ENCODE measurements at places on chromosomes 2 and 18. TPM values are rescaled to one million over a fixed set of nuclear protein-coding genes. Genes with fewer than 3 reads are reported as not detected.

DNA sequence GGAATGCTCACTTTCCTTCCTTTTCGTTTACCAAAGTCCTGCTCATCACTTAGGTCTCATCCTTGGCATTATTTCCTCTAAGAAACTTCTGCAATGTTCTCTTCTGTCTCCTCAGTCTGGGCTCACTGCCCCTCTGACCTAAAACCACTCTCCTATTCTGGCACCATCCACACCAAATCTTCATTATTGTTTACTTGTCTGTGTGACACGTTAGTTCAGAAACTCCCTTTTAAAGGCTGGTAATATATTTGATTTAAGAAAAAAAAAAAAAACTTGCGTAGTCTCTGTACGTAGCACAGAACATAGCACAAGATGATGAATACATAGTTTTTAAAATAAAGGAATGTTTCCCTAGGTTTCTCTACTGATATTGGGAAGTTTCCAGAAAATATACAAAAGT is 118.8 kb upstream of the CAVIN2 start:
- no peak overlapping the region for H3K4me3 ChIP-seq
- no peak overlapping the region for H3K27ac ChIP-seq
- H3K4me1 ChIP-seq: no peaks in the 10 kb centered on the region
- no peaks in the 10 kb centered on the region for H3K36me3 ChIP-seq
- no peak for DNase-seq
- H3K27me3 ChIP-seq: no peaks in the 10 kb centered on the region

- no peaks in the 10 kb centered on the region for H3K36me3 ChIP-seq
- H3K27me3 ChIP-seq: peaks cover 18% of the 10 kb centered on the region
- no peak for DNase-seq
- no peak overlapping the region for H3K27ac ChIP-seq
- peaks cover 23% of the 10 kb centered on the region for H3K4me1 ChIP-seq
Measured at GRCh38 chr2:118858485-118859156, 11.2 kb upstream of the EN1 start.

DNA sequence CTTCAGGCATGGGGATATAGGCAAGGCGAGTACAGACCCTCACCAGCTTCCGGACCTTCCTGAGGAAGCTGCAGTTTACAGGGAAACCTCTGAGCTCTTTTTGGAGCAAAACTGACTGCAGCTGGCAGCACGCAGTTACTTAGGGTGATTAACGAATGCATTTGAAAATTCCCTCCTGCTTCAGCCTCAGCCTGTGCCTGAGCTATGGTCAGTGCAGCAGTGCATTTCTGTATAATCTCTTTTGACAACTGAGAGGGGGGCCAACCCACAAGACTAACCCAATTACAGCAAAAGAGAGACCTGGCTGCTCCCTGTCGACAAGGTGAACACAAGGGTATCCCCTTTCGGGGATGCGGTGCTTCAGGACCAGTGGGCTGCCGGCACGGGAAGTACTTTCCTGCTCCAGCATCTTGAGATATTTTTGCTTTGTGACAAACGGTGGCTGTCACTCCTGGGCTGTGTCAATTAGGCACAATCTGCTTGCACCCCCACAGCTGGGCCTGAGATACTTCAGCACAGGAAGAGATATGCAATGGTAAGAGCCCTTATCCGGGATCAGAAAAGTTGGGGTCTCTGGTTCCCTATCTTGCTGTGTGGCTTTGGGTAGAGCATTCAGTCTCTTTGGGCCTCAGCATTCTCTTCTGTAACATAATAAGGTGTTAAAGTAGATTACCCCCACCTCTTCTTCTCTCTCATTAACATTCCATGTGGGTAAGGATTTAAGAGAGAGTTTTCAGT is 141.0 kb downstream of the TMEM17 start:
- no peaks in the 10 kb centered on the region for H3K36me3 ChIP-seq
- no peaks in the 10 kb centered on the region for H3K27me3 ChIP-seq
- H3K4me3 ChIP-seq: no peak overlapping the region
- H3K4me1 ChIP-seq: no peaks in the 10 kb centered on the region
- H3K27ac ChIP-seq: no peak overlapping the region

GRCh38 chr2:136325844-136326331 is 207.9 kb upstream of the CXCR4 start:
- H3K4me1 ChIP-seq: no peaks in the 10 kb centered on the region
- no peak for DNase-seq
- H3K27ac ChIP-seq: no peak overlapping the region
- 0 out of 2 replicates have a peak, but pooled peaks cover 4% of the 10 kb centered on the region for H3K27me3 ChIP-seq

DNA sequence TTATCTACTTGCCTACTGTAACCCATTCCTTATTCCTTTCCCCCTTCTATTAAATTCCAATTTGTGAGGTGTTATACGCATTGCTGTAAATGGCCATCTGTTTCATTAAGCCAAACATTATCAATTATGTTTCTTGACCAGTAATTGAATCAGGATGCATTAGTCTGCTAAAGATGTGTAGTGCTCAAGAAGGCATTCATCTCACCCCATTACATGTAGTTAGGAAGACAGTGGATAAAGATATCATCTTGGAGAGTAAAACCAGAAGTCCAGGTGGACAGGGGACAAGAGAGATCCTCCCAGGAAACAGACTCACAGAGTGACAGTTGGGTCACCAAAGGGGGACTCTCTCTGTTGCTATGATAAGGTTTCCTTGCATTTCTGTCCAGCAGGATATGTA is 73.3 kb upstream of the FAM98A start:
- H3K4me1 ChIP-seq: no peaks in the 10 kb centered on the region
- H3K27me3 ChIP-seq: no peaks in the 10 kb centered on the region
- H3K27ac ChIP-seq: no peak overlapping the region
- no peaks in the 10 kb centered on the region for H3K36me3 ChIP-seq
- DNase-seq: no peak

GRCh38 chr2:125593036-125593435 is 1062.9 kb upstream of the GYPC start:
- H3K4me3 ChIP-seq: no peak overlapping the region
- H3K27me3 ChIP-seq: no peaks in the 10 kb centered on the region
- no peak overlapping the region for H3K27ac ChIP-seq

- no peaks in the 10 kb centered on the region for H3K36me3 ChIP-seq
- peaks cover 12% of the 10 kb centered on the region for H3K27me3 ChIP-seq
- H3K27ac ChIP-seq: no peak overlapping the region
- no peak overlapping the region for H3K4me3 ChIP-seq
- no peaks in the 10 kb centered on the region for H3K4me1 ChIP-seq
Measured at GRCh38 chr2:85095094-85095493, 38.1 kb upstream of the TCF7L1 start.

DNA sequence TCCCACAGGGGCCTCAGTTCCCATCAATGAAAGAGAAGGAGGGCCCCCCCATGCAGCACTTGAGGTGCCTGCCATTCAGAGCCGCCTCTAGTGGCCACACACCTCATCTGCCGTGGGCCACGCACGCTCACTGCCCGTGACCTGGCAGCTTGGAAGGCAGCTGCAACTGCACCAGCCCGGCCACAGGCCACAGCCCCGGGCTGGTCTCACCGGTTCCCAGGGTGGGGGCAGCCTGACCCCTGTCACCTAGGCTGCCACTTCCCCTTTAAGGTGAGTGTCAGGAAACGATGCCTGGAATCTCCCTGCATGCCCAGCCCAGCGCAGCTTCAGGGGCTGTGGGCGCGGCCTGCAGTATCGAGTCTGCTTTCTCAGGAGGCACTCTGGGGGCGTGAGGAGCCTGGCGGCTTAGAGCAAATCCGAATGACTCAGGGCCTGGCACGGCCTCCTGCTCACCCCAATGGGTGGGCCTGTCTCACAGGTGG is 2.6 kb downstream of the MAB21L4 start:
- peak; percentile 78 for DNase-seq
- no peaks in the 10 kb centered on the region for H3K4me1 ChIP-seq
- H3K27ac ChIP-seq: no peak overlapping the region
- no peak overlapping the region for H3K4me3 ChIP-seq
- H3K36me3 ChIP-seq: no peaks in the 10 kb centered on the region
- no peaks in the 10 kb centered on the region for H3K27me3 ChIP-seq

DNA sequence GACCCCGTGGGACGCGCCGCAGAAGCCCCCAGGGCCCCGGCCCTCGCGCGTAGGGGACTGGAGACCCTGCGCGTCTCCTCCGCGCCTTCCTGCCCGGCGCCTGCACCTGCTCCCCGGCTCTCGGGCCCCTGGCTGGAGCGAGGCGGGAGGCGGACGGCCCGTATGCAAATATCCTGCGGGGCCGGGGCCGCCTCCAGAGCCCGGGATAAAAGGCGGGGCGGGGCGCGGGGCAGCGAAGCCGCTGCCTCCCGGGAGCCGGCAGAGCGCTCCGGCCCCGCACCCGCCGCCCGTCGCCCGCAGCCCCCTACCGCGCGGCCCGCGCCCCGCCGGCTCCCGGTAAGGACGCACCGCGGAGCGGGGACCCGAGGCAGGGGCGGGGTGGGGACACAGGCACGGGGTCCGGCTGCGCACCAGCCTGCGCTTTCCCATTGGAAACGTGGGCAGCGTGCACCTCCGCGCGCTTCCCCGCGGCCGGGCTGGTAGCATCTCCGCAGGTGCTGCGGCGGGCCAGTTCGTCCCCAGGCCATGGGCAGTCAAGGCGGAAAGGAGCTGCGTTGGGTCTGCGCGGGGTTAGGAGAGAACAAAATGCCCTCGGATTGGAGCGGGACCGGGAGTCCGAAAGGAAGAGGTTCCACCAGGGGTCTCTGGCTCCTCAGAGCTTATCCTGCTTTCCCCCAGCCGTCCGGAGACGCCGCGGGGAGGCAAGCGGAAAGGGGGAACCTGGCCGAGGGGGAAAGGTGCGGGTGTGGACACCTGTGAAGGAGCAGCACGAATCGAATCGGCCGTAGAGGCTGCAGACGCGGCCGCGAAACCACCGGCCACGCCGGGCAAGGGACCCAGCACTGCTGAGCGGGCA is at the start of gene ATP6V1C2:
ATP6V1C2 (plus strand) TSS at position 235 of the 856 bp plus-strand sequence. CDS start 1,220 bp downstream, outside the sequence.
- H3K27ac ChIP-seq: no peak within 1 kb of the TSS
- DNase-seq: peak; percentile 26
- H3K4me3 ChIP-seq: peak within 1 kb of the TSS; percentile 45
- H3K27me3 ChIP-seq: peaks cover 56% of the 10 kb centered on the region
- no peaks in the 10 kb centered on the region for H3K36me3 ChIP-seq

GRCh38 chr2:96124406-96125265 is 8.3 kb upstream of the ADRA2B start:
- H3K4me3 ChIP-seq: no peak overlapping the region
- no peak for DNase-seq
- no peak overlapping the region for H3K27ac ChIP-seq

DNA sequence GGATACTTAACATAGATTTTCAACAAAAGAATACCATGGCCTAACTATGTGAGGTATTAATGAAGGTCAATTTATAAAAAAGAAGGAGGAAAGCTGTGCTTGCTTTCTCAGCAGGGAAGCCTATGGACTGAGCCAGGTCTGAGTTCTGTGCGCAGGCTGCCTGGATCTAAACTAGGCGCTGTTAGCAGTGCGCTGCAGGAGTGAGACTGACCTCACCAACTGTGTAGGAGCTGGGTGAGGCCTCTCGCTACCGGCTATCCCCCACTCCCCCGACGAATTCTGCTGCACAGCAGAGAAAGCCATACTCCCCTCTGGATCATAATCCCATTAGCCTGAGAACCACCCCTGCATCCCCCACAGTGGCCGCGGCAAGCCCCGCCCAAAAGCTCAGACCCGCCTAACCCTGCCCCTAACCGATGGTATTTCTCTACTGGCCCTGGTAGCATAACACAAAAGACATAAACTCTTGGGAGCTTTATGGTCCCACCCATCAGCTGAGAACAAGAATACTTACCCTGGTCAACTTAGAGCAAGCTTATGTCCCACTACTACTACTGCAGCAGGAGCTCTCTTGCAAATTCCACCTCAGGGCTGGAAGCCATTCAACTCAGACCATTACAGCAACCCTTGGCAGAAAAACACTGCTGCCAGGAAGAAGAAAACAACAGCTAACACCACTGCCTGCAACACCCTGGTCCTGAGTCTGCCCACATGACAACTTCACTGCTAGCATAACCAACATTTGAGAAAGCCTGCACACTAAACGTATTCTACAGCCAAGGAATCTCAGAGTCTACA is 28.0 kb downstream of the SULT1C2 start:
- no peaks in the 10 kb centered on the region for H3K27me3 ChIP-seq
- no peaks in the 10 kb centered on the region for H3K36me3 ChIP-seq
- H3K4me3 ChIP-seq: no peak overlapping the region

DNA sequence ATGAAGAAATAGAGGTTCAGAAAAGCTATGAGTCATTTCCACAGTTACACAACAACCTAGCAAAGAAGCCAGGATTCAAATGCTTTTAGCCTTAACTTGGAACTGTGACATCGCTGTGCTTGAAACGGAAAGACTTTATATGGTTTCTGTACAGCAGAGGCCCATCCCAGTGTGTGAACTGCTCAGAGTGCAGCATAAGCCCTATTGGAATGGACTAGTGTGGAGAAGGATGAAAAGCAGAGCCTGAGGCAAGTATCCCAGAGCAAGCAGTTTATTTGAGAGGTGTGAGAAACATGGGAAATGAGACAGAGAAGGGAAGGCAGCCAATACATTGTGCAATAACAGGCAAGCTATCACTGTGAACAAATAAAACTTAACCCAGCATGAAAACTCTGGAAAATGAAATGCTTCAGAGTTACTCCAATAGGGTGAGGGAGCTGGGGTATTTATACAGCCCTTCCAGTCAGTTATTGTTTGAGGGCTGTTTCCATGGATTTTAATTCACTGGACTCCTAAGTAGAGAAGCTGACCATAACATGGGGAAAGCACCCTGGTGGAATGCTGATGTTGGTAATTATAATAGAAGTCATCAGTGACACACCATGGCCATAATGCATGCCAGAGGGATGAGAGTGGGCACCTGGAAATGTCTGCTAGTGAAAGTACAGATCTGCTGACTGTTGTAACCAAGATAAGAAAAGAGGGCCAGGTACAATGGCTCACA is 254.0 kb upstream of the POU3F3 start:
- no peaks in the 10 kb centered on the region for H3K36me3 ChIP-seq
- no peak overlapping the region for H3K4me3 ChIP-seq
- DNase-seq: peak; percentile 64
- H3K4me1 ChIP-seq: no peaks in the 10 kb centered on the region

GRCh38 chr2:46569061-46569560 is 89.7 kb downstream of the TMEM247 start:
- DNase-seq: no peak
- H3K4me3 ChIP-seq: no peak overlapping the region
- peaks cover 7% of the 10 kb centered on the region for H3K4me1 ChIP-seq
- H3K36me3 ChIP-seq: no peaks in the 10 kb centered on the region

GRCh38 chr2:144629935-144630334 is 110.0 kb upstream of the ZEB2 start:
- H3K4me1 ChIP-seq: peaks cover 10% of the 10 kb centered on the region
- H3K36me3 ChIP-seq: no peaks in the 10 kb centered on the region
- DNase-seq: peak; percentile 42
- no peak overlapping the region for H3K27ac ChIP-seq
- no peak overlapping the region for H3K4me3 ChIP-seq
- H3K27me3 ChIP-seq: no peaks in the 10 kb centered on the region

DNA sequence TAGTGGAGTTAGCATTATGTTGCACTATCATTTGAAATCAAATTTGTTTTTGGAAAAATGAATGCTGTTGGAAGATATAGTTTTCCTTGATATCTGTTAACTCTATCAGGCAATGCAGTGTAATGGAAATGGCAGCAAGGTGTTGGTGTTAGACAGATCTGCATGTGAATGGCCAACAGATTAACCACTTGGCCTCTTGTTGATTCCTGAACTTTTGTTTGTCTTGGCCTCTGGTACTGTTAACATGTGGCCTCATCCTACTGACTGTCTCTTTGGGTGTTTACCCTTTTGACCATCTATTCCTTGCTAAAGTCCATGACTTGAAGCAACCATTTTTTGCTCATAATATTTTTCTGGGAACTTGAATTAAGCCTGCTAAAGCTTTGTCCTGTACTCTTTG is 110.2 kb upstream of the CDH2 start:
- H3K27me3 ChIP-seq: no peaks in the 10 kb centered on the region
- DNase-seq: no peak
- H3K27ac ChIP-seq: no peak overlapping the region
- H3K4me1 ChIP-seq: no peaks in the 10 kb centered on the region

ERFE gene
- total RNA-seq: 0.86 TPM

NDUFAF7 gene
- 25.2 TPM for total RNA-seq

MYCN gene
- not detected for total RNA-seq

SPTBN1 gene
- 199 TPM for total RNA-seq

DYNAP gene
- total RNA-seq: not detected

SLC11A1 gene
- not detected for total RNA-seq

ALPP gene
- not detected for total RNA-seq

NGEF gene
- total RNA-seq: not detected

MPHOSPH10 gene
- total RNA-seq: 18.8 TPM
